CD8-positive, alpha-beta memory T cell (primary cell): ENCODE measurements at places on chromosomes 13 and 19.

- peaks cover 24% of the 10 kb centered on the region for H3K4me1 ChIP-seq
- H3K36me3 ChIP-seq, result no peaks in the 10 kb centered on the region
- DNase-seq, result no peak
These were observed 168.7 kb downstream of the KDM4B start for GRCh38 chr19:5137571-5138124.

GRCh38 chr13:51280379-51280940 lies 58.3 kb downstream of the FAM124A start:
- H3K27ac ChIP-seq, result no peak overlapping the region
- H3K4me1 ChIP-seq, result no peaks in the 10 kb centered on the region
- no peak for DNase-seq
- H3K4me3 ChIP-seq, result no peak overlapping the region

GRCh38 chr13:39485314-39485700 lies 117.7 kb downstream of the LHFPL6 start:
- no peak for DNase-seq
- H3K4me1 ChIP-seq, result no peaks in the 10 kb centered on the region
- no peak overlapping the region for H3K4me3 ChIP-seq
- no peaks in the 10 kb centered on the region for H3K36me3 ChIP-seq
- no peak overlapping the region for H3K27ac ChIP-seq

DNA sequence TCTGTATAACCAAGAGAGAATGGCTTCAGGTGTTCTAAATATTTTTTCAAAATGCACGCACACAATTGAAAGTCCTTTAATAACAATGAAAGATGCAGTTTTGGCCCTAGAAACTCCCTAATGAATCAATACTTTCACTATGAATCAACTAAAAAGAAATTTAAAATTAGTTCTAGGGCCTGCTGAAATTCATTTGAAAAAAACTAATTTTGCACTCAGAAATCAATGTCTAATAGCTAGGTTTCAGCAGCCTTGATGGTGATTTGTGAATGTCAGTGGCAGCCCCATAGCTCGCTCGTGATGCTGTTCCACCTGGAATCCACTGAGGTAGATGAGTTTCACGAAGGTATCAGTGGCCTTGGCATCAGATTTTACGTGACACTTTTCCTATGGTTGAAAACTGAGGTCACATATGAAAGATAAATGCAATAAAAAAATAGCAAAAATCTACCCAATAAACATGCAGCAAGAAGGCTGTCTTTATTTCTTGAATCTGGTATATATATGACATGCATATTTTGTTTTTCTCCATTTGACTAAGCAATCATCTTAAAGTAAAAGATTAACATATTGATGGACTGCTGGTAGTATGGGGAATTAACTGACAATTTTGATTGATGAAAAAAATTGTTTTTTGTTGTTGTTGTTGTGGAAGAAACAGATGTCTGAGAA lies 141.0 kb downstream of the AKAP11 start:
- H3K27me3 ChIP-seq, result no peaks in the 10 kb centered on the region
- DNase-seq, result no peak
- H3K4me1 ChIP-seq, result no peaks in the 10 kb centered on the region
- no peak overlapping the region for H3K4me3 ChIP-seq
- no peaks in the 10 kb centered on the region for H3K36me3 ChIP-seq
- no peak overlapping the region for H3K27ac ChIP-seq

- H3K36me3 ChIP-seq, result no peaks in the 10 kb centered on the region
- DNase-seq, result no peak
- peak overlapping the region; percentile 28 for H3K4me3 ChIP-seq
These were observed 38.7 kb upstream of the KLF2 start for GRCh38 chr19:16285769-16286498.

- H3K36me3 ChIP-seq, result no peaks in the 10 kb centered on the region
- no peak for DNase-seq
- H3K27me3 ChIP-seq, result no peaks in the 10 kb centered on the region
- H3K4me1 ChIP-seq, result no peaks in the 10 kb centered on the region
These were observed 98.2 kb downstream of the RBM26 start for GRCh38 chr13:79307866-79308298.

- no peaks in the 10 kb centered on the region for H3K36me3 ChIP-seq
- DNase-seq, result no peak
- H3K27me3 ChIP-seq, result peaks cover 4% of the 10 kb centered on the region
- H3K27ac ChIP-seq, result no peak overlapping the region
- H3K4me3 ChIP-seq, result no peak overlapping the region
- peaks cover 24% of the 10 kb centered on the region for H3K4me1 ChIP-seq
These were observed 284.8 kb downstream of the SHISA2 start for GRCh38 chr13:25766991-25767390.

DNA sequence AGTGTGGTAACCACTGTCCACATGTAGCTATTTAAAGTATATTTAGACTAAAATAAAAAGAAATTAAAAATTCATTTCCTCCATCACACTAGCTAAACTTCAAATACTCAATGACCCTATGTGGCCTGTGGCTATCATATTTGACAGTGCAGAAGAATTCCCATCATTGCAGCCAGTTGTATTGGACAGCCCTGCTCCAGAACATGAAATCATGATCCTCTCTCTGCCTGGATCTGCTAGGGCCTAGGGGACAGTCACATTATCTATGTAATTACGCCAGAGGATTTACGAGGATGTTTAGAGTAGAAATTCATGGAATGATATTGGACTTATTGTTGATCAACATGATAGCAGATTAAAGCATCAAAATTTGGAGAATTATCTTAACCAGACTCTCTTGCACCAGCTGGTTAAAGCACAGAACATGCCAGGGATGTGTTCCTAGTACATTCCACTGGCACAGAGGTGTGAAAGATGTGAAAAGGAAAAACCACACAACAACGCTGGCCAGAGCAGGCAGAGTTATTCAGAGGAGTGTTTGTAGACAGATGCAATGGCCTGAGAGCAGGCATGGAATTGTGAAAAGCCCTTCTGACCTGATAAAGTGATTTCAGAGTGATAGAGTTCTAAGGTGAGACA lies 108.9 kb upstream of the STARD13 start:
- H3K4me3 ChIP-seq, result no peak overlapping the region
- no peaks in the 10 kb centered on the region for H3K4me1 ChIP-seq
- no peaks in the 10 kb centered on the region for H3K27me3 ChIP-seq
- no peak for DNase-seq
- no peaks in the 10 kb centered on the region for H3K36me3 ChIP-seq

DNA sequence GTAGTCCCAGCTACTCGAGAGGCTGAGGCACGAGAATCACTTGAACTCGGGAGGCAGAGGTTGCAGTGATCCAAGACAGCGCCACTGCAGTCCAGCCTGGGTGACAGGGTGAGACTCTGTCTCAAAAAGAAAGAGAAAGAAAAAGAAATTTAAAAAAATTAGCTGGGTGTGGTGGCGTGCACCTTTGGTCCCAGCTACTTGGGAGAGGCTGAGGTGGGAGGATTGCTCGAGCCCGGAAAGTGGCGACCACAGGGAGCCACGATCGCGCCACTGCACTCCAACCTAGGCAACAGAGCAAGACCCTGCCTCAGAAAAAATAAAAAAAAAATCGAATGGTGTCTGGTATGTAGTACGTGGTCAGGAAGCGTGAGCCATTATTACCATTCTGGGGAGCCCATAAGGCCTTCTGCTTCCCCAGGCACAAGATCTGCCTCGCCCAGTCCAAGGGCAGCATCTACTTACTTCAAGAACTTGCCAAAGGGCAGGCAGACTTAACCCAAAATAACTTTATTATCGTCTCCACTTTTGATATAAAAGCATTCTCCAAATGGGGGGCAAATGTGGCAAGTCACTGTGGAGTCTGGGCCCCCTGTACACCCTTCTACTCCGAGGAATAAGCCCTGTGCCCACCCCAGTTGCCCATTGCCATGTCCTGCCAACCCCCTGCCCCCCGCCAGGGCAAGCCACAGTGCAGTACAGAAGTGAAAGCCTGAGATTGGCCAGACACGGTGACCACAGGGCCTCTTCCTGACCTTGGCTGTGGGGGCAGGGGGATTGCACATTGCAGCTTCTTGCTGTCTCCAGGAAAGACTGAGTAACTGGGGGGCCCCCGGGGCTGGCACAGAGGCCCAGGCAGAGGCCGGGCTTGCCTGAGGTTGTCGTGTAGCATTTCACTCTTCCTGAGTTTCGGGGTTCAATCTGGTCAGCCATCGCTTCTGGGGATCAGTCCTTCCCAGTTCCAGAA lies 12.6 kb downstream of the CCL25 start:
- DNase-seq, result no peak
- no peaks in the 10 kb centered on the region for H3K36me3 ChIP-seq
- H3K27ac ChIP-seq, result no peak overlapping the region
- H3K27me3 ChIP-seq, result no peaks in the 10 kb centered on the region

GRCh38 chr19:50328224-50328872 lies 829 bp downstream of the KCNC3 start:
- peaks cover 51% of the 10 kb centered on the region for H3K27me3 ChIP-seq
- peaks cover 47% of the 10 kb centered on the region for H3K4me1 ChIP-seq
- no peak for DNase-seq
